ENCODE measurements at places on chromosomes 6 and 20. TPM values are rescaled to one million over a fixed set of nuclear protein-coding genes. Genes with fewer than 3 reads are reported as not detected.

HRH3 gene
- not detected for total RNA-seq

DNA sequence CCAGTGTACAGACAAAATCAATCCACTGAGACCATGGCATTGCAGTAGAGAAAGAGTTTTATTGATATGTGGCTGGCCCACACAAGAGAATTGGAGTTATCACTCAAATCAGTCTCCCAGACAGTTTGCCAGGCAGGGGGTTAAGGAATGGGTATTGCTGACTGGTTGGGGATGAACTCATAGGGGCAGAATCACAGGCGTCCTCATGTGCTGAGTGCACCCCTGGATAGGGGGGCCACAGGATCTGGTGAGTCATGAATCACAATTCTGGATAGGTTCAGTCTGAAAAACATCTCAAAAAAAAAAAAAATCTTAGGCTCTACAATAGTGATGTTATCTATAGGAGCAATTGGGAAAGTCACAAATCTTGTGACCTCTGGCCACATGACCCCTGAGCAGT, 29.5 kb upstream of the ILRUN start:
- DNase-seq, result no peak

DNA sequence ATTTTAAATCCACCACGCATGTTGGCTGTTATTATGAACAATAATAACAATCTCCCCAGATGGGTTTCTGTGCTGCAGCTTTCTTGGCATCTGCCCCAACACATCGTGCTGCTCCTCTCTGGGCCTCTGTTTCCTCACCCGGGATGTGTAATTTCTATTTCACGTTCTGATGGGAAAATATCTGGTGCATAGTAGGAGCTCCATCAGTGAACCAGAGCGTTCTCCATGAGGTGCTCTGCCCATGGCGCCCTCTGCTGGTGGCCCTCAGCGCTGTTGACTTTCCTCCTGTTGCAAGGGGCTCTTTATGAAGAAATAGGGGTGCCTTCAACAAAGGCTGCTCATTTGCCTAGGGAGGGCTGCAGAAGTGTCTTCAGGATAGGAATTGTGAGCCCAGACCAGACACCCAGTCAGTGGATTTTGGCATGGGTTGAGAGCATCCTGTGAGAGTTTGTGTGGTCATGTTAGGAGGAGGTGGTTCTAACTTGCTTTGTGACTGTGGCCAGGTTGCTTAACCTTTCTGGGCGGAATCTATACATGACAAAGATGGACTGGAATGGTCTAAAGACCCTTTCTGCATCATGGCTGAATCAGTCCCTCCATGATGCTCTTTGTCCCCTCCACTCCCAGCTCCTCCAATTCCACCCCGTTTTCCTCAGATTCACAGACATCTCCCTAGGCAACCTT, 8.1 kb downstream of the SCRT2 start:
- DNase-seq, result no peak

DNA sequence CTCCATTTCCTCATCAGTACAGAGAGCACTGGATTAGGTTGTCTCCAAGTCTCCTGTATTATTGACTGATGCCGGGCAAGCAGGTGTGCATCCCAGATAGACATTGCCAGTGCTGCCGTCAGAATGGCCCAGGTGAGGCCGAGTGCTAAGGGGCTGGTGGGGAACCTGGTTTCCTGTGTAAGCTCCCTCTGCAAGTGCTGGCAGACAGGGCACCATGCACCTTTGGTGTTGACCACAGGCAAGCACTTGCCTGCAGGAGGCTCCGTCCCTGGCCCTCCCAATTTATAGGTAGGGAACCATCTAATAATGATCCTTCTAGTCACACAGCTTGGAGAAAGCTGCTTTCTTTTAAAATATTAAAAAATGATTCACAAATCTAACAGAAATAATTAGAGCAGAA, 747 bp downstream of the GABRR1 start:
- DNase-seq, result no peak

CLDN20 gene
- not detected for total RNA-seq

- DNase-seq, result no peak
Measured at GRCh38 chr20:58763076-58763475, 70.5 kb downstream of the NPEPL1 start.

DNA sequence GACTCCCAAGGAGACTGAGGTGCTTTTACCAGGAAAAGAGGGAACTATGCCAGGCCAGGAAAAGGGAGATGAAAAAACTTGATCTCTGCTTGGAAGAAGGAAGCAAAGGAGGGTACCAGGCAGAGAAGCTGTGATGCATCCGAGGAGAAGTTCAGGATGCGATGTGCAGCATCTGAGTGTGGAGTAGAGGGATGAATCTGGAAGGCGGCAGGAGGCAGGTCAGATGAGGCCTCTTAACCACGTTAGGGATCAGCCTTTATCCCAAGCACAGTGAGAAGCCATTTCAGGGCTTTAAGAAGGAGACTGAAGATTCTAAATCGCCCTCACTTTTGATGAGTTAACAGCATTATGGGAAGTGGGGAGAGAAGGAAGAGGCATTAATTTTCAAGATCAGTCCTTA, 44.9 kb upstream of the EYA2 start:
- no peak for DNase-seq

- no peak for DNase-seq
Measured at GRCh38 chr6:12369781-12370262, 79.7 kb downstream of the EDN1 start.

CST4 gene
- total RNA-seq, result not detected

- DNase-seq, result no peak
Measured at GRCh38 chr6:116016846-116017545, 43.7 kb downstream of the FRK start.

GRCh38 chr6:140636908-140637402, 1262.5 kb upstream of the CITED2 start:
- no peak for DNase-seq

- DNase-seq, result no peak
Measured at GRCh38 chr6:102571236-102571908, 1177.9 kb downstream of the GRIK2 start.

GRCh38 chr20:2658414-2659354, 5.3 kb downstream of the IDH3B start:
- no peak for DNase-seq

DNA sequence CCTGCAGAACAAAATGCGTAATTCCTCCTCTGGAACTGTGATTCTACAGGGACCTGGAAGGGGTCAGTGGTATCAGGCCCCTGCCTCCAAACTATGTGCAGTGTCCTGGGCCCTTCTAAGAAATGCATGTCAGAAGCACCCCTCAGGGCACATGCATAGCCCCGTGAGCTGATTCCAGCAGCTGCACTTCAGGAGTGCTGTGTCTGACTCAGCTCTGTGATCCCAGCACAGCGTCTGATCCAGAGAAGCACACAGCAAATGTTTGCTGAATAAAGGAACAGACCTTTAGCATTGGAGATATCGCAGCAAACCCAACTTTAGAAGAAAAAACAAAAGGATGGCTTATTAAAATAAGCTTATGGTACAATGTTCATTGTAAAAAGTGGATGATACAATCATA, 15.8 kb upstream of the MAFB start:
- DNase-seq, result no peak

DNA sequence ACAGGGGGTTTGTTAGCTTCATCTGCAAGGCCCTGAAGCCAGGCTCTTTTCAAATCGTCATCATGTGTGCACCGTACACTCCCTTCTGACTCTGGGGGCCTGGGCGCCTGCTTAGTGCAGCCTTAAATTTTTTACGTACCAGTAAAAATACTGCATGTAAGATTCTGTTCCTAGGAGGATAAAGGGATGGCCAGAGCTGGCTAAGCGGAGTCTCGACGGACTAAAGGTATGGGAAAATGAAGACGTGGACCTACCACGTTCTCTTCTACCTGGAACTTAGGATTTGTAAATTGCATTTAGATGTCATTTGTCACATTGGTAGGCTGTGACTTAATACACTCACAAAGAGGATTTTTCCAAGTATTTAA, 149.3 kb upstream of the AFDN start:
- DNase-seq, result no peak

All from pulmonary artery endothelial cell (primary cell).